ENCODE measurements at places on chromosomes 2 and 18.

DNA sequence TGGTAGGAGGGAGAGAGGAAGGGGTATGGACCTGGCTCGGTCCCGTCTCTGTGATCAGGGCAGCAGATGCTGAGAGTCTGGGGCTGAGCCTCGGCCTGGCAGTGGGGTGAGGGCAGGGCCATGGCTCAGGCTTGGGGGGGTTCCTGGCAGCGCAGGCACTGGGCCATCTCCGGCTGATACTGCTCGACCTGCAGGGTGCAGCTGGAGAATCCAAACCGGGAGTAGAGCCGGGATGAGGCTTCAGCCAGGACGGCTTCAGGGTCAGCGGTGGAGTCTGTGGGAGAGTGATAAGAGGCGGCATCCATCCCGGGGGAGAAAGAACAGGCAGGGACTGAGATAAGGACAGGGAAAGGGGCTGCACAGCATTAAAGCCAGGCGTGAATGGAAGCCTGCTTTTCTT is 7.7 kb downstream of the SLC30A3 start:
- no peak for DNase-seq

DNA sequence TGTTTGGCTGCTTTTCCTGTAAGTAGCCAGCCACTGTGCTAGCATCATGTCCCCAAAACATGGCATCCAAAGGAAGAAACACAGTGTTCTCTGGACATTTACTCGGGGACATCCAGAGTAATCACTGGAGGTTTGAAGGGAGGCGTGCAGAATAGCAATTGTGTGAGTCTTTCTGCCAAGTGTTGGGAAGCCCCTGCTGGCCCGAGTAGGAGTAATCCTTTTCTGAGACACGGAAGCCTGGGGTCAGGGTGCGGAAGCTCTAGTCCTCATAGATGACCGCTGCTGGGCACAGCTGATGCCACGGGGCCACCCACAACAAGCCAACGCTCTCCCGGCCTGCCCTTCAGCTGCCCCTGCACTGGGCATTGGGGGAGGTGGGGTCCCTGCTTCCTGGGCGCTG is 24.8 kb upstream of the HDAC4 start:
- no peak for DNase-seq

GRCh38 chr2:95061601-95062183 is 36.2 kb downstream of the MAL start:
- no peak for DNase-seq

DNA sequence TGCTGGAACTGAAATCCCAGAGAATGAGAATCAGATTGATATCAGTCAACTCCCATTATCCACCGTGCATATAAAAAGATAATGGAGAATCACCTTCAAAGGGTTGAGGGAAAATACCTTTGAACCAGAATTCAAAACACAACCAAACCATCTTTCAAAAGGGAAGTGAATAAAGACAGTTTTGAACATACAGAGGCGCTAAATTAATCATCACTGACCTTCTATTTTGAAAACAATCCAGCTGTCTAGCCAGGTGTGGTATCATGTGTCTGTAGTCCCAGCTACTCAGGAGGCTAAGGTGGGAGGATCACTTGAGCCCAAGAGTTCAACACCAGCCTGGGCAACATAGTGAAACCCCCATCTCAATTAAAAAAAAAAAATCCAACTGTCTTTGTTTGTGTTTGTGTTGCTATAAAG is 63.6 kb downstream of the TRABD2A start:
- DNase-seq: no peak

- no peak for DNase-seq
These were observed 151.4 kb downstream of the TMEFF2 start for GRCh38 chr2:192043216-192043870.

DNA sequence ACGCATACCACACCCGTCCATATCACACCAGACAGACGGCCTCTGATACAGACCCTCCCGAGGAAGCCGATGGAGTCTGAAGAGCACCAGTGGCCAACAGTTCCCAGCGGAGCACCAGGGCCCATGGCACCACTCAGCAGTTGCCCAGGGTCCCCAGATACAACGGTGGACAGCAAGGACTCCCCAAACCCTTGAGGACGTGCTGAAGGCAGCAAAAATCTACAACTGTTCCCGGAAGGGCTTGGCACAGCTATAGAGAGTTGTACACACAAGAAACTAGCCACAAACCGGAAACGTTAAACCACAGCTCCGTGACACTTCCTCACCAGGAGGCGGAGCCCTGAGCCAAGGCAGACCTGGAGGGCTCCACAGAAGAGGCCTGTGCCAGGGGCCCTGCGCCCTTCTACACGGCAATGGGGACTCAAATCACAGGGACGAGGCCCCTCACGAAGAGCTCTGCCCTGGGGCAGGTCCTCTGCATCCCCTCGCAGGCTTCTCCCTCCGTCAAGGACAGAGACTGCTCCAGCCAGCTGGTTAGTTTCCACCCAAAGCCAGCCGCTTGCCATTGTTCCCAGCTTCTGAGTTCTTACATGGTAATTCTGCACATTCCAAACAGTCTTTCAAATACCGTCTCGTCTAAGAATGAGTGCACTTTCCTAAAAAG is 133.4 kb downstream of the HDAC4 start:
- peak; percentile 95 for DNase-seq

GRCh38 chr18:67670024-67670543 is 153.6 kb upstream of the DSEL start:
- DNase-seq: no peak

DNA sequence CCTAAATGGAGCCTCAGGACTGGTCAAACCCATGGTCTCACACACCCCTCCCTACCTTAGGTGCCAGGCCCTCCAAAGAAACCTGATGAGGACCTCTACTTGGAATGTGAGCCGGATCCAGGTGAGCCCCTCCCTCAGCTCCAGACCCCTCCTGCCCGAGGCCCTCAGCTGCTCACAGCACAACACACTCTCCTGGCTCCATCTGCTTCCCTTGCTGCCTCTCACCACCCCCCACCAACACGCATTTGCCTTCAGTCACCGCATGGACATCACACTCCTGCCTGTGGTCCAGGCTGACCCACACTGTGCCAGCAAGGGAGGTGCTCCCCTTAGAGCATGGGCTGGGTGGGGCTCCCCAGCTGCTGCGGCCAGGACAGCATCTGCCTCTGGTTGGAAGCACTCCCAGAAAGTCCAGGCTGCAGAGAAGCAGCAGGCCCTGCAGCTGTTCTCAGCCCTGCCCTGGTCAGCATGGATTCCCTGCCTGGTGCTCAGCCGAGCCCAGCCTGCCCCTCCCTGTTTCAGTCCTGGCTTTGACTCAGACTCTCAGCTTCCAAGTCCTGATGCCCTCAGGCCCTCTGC is 15.1 kb downstream of the SH2D6 start:
- DNase-seq: no peak

- DNase-seq: no peak
These were observed 40.7 kb downstream of the INO80D start for GRCh38 chr2:206045251-206045650.

DNA sequence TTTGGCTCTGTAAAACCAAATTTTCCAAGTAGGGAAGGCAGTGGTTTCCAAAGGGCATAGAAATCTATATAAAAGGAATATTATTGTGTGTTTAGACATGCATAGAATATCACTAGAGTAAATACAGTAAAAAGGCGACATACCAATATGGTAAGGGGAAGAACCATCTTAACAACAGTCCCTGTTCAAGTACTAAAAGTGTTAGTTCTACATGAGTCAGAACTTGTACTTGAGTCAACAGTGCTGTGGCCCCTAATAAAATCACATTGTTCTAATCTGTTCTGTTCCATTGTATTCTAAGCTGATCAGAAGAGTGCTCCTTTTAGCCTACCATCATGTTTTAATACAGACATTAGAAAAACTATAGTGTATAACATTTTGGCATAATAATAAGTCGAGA is 36.1 kb upstream of the TNFRSF11A start:
- DNase-seq: no peak

- no peak for DNase-seq
These were observed 47.4 kb downstream of the NTSR2 start for GRCh38 chr2:11622611-11623010.

- no peak for DNase-seq
These were observed 58.9 kb downstream of the TRPM8 start for GRCh38 chr2:233976087-233976486.

DNA sequence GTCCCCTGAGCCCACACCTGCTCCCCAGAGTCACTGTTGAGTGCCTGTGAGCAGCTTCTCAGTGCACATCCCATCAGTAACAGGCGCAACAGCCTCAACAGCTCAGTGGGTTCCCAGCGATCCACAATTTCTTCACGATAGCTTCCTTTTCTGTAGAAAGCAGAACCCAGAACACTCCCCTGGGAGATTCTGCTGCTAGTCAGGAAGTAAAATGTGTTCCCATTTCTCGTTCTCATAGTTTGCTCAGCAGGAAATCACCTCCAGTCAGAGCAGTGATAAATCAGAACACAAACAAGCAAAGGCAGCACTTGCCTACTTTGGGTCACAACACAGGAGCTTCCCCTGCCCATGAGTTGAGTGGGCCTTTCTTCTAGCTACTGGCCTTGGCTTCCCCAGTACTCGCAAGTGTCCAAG is 48.9 kb upstream of the ATG16L1 start:
- DNase-seq: no peak

- peak; percentile 35 for DNase-seq
These were observed 4.4 kb upstream of the NEU4 start for GRCh38 chr2:241804326-241805229.

- DNase-seq: no peak
These were observed 286.0 kb downstream of the TRIB2 start for GRCh38 chr2:13002536-13003331.

DNA sequence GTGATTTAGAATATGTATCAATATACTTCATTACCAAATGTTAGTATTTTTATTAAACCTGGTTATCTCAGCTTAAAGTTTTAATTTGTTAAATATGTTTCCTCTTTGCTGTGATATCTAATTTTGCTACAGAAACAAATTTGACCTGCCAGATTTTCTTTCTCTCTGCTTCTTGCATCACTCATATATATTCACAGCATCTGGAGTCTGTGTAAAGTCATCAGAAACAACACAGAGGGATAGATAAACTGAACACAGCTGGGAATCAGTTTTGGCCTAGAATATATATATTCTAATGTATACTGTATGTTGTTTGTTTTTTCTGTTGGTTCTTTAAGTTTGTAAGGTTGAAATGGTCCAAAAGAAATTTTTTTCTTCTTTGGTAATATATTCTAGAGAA is 8.5 kb downstream of the PSMD14 start:
- no peak for DNase-seq

DNA sequence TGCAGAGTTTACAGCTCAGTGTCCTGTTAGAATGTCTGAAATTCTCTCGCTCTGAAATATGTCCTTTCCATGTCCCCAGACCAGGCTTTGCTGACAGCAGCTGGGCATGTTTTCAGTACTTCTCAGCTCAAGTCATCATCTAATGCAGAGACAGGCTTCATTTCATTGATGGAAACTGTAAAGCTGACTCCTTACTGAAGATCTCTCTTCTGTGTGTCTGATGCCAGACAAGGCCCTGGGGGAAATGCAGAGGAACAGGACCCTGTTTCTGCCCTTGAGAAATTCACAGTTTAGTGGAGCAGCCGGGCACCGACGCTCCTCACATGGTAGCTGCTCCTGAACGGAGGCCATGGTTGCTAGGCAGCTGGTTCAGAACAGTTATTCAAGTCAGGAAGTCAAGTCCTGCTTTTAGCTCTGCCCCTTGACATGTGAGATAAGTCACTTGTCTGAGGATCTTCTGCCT is 24.6 kb upstream of the FZD7 start:
- no peak for DNase-seq

- DNase-seq: no peak
These were observed 138.9 kb upstream of the TMEFF2 start for GRCh38 chr2:192333642-192334041.

GRCh38 chr2:28447943-28448792 is 47.7 kb upstream of the PLB1 start:
- DNase-seq: peak; percentile 16

GRCh38 chr2:202221873-202222272 is 16.5 kb downstream of the SUMO1 start:
- DNase-seq: no peak

All from CD4-positive, alpha-beta T cell treated with Interleukin-17A for 1 hour (primary cell).